ENCODE measurements at places on chromosomes 3 and 15.

DNA sequence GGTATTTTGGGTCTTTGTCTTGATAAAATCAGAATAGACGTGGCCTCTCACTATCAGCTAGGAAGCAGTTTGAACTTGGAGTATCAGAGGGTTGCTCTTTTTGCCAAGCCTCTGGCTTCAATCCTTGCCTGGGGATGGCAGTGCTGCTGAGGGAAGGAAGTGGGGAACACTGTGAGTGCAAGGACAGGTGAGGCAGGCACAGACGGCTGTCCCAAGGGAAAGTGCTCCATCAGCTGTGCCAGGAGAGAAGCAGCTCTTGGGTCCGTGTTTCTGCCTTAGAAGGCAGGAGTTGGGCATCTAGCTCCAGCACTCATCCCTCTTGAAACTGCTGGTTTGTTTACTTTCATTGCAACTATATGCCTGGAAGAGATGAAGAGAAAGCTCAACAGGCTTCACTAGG, 33.2 kb downstream of the PML start:
- no peak for DNase-seq

- no peak for DNase-seq
These were observed 121.6 kb downstream of the UBE2E2 start for GRCh38 chr3:23324745-23325144.

- DNase-seq, result no peak
These were observed 1174.7 kb downstream of the ZPLD1 start for GRCh38 chr3:103609472-103609871.

- DNase-seq, result no peak
These were observed 293.6 kb downstream of the FGF12 start for GRCh38 chr3:192433704-192434103.

- DNase-seq, result no peak
These were observed 45.9 kb downstream of the CGNL1 start for GRCh38 chr15:57422113-57422754.

- no peak for DNase-seq
These were observed 47.1 kb downstream of the MKRN2 start for GRCh38 chr3:12603969-12604368.

GRCh38 chr3:25173606-25174005, 254.5 kb upstream of the RARB start:
- no peak for DNase-seq

DNA sequence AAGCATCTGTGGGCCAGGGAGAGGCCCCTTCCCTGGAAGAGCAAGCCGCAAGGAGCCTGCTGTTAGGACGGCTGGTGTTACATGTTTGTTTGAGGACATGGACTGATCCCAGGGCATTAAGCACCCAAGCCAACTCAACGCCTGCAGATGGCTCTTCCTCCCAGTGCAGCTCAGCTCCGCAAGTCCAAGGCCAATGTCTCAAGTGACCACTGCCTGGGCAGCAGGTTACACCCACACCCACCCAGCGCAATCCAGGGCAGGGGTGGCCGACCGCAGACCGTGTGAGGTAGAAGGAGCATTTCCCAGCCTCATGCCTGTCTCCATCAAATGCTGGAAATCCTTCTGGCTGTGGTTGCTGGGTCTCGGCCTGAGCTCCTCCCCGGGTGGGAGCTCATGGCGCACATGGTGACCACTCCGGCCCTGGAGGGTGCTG, 14.5 kb downstream of the GP5 start:
- no peak for DNase-seq

DNA sequence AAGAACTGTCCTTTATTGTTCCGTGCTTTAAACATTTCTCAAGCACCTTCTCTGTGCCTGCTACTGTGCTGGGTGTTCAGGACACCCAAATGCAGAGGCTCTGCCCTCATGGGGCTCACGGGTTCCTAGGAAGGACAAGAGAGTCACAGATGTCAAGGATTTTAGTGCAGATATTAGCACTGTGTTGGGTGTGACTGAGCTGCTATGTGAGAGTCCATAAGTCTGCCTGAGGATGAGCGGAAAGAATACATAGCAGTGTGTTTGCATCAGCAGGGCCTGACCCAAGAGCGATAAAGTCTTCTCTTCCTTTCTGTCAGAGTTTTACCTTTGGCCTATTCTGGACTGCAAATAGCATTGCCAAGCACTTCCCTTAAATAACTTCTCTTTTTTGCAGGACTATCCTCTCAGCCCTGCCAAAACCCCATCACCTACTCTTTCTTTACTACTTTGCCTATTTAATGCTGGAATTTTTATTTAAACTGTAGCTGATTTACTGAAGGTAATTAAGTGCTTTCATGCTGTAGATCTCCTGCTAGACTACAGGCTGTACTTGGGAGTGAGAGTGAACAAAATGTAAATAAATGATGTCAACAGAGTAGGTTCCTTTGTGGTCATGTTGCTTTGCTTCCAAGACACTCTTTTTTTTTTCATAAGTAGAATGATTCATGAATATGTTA, 459.4 kb upstream of the TPRG1 start:
- no peak for DNase-seq

DNA sequence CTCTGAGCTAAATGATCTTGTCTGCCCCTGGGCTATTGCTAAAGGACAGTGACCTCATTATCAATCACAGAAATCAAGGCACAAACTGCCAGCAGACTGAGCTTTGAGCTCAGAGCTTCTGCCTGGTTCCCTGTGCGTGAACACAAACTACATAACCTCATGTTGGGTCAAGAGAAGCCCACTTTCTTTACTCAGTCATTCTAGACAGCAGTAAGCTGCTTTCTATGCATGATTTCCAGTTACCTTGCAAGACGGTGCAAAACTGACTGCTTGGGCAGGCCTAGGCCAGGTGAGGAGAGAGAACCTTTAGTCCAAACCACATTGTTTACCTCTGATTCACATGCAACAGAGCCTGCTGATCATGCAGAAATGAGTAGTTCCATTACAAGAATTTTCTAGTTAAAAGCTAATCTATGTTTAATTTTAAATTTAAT, 75.1 kb downstream of the ARRDC4 start:
- no peak for DNase-seq

DNA sequence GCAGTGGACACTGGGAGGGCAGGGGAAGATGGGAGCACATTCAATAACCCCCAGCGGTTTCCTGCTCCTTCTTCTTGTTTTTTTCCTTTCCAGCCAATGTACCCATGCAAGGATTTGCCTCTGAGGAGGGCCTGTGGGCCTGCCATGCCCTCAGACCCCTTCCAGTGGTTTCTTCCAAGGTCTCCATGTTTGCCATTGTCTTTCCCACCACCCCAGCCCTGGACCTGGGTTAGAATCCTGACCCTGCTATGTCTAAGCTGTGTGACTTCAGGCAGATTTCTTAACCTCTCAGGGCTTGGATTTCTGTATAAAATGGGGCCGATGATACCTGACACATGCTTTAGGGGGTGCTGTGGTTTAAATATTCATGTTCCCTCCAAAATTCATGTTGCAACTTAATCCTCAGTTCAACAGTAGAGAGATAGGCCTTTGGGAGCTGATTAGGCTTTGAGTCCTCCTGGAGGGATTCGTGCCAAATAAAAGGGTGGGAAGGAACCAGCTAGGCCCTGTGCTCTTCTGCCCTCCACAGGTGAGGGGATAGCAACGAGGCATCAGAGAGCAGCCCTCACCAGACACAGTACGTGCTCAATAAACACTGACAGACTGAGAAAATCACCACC, 46.3 kb upstream of the FLNB start:
- no peak for DNase-seq

DNA sequence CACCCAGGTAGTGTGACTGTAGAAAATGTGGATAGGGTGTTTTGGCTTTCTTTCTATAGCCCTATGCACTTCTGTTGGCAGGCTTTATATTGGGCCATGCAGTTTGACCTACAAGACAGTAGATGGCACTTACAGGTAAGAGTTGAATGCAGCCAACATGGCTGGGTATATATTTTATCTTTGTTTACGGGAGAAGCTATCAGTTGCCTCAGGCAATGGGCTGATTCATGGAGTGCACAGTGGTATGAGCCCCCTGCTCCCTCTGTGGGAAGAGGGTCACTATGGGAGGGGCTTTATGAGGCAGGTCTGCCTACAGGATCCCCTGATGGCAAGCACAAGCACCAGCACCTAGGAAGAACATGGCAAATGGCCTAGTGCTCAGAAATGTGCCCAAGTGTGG, 301.2 kb upstream of the CDIN1 start:
- no peak for DNase-seq

GRCh38 chr3:71492566-71492965, 91.0 kb downstream of the FOXP1 start:
- DNase-seq, result no peak

DNA sequence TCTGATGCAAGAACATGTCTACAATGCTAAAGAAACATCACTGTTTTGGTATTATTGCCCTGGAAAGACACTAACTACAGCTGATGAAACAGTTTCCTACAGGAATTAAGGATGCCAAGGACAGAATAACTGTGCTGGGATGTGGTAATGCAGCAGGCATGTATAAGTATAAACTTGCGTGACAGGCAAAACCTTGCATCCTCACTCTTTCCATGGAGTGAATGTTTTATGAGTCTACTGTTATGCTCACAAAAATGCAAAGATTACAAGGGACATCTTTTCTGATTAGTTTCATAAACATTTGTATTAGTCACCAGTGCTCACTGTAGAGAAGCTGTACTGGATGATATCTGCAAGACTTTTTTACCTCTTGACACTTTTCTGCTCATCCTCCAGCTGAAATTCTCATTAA, 143.6 kb downstream of the NAALADL2 start:
- no peak for DNase-seq

- no peak for DNase-seq
These were observed 87.2 kb upstream of the MLF1 start for GRCh38 chr3:158483701-158484235.

DNA sequence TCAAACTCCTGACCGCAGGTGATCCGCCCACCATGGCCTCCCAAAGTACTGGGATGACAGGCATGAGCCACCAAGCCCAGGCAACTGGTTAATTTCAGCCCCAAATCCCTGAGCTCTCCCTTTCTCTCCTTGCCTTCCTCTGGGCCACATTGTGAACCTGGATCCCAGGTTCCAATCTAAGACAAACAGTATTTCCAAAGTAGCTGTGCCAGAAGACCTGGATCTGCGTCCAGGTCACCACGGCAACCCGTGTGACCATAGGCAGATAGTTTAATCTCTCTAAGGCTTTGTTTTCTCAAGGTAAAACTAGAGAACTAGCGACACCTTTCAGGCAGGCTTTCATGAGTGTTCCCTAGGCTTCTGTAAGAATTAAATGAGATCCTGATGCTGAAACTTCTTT, 5.9 kb upstream of the RBPMS2 start:
- DNase-seq, result no peak

GRCh38 chr15:39282663-39283208, 298.1 kb upstream of the THBS1 start:
- no peak for DNase-seq

DNA sequence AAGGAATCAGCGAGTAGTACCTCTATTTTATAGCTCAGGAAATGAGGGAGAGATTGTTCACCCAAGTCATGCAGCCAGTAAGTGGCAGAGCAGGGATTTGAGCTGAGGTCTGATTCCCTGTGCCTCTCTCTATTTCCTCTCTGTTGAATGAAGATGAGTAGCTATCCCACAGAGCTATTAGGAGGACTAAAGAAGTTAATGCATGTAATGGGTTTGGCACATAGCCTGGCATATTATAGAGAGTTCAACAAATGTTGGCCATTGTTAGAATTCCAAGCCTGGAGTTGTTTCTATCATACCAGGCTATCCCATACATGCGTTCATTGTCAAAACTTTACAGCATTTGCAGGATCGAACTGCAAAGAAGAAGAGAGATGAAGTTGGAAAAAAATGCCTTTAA, 21.8 kb upstream of the KLHL6 start:
- no peak for DNase-seq

- DNase-seq, result peak; percentile 86
These were observed at the start of gene FSIP1 for GRCh38 chr15:39782441-39783138. TSS of gene FSIP1 (minus strand) at chr15:39782841. CDS start at chr15:39776524, 6,317 bp downstream.

GRCh38 chr3:46576879-46577278, 10.8 kb upstream of the LRRC2 start:
- DNase-seq, result no peak

DNA sequence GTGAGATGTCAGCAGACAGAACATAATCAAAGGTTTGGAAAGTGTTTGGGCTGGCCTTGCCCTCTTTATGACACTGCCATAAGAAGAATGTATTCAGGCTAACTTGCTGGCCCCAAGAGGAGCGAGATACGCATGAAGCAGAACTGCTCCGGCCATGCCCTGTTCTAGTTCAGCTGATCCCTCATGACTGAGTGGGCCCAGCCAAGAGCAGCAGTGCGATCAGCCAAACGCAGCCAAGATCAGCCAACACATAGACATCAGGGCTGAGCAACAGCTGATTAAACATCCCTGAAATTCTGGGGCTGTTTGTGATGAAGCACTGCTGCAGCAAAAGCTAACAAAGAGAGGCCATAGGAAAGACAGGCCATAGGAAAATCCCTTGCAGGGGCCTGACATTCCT, 24.1 kb downstream of the POMGNT2 start:
- no peak for DNase-seq

DNA sequence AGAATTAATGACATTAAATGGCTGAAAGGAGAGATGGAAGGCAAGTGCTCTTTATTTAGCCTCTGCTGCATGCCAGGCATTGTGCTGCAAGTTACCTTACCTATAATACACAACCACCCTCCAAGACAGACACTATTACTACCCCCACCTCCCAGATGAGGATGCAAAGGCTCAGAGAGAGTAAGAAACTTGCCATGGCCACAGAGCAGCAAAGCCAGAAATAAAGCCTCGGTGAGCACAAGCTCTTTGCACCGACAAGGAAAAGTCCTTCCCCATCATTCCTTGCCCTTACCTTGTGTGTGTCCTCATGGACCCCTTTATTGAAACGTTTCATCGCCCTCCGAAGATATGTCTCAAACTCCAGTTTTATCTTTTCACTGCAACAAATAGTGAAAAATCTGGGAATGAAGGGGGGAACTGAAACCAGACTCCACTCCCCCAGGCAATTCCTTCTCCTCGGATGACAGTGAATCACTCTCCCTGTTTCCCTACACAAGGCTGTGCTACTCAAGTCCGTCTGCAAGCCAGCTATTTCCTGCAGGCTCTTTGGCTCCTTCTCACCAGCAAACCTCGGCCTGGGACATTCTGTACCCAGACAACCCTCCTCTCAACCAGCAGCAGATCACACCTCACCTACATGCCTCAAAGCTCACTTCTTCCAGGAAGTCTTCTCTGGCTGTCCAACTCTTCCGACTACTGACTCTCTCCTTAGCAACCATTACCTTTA, 11.4 kb downstream of the XPC start:
- DNase-seq, result no peak

- DNase-seq, result no peak
These were observed 416.5 kb downstream of the TBL1XR1 start for GRCh38 chr3:176780766-176781165.

All from stimulated activated CD8-positive, alpha-beta memory T cell treated with anti-CD3 and anti-CD28 coated beads, Interleukin-15, amount 100 ng/mL, for 1 hour (primary cell).